ENCODE measurements at places on chromosomes 12 and 14.
A peak's percentile ranks its signal among the peaks of the same experiment; 100 is the strongest.

DNA sequence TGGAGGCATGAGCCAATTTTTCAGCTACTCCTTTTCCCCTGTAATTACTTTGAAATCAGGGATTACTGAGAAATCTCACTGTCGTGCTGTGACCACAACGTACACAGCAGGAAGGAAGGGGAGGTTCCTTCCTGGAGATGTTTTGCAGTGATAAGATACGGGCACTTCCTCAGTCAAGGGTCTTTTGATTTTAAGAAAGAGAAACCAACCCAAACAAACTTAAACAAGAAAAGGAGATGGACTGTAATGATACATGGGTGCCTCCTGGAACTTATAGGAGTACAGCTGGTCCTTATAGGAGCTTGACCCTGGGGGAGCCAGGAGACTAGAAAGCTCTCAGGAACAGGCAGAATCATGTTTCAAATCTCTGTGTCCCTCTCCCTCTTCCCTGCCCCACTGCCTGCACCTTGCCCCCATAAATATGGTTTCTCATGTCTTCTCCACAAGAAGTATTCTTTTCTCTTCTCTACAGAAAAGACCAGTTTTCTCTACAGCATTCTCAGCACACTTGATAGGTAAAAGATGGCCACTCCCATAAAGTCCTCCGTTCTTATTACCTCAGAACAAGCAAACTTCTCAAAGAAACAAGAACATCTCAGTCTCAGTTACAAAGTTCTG, 281.1 kb upstream of the AMIGO2 start:
- DNase-seq, result peak; percentile 29

DNA sequence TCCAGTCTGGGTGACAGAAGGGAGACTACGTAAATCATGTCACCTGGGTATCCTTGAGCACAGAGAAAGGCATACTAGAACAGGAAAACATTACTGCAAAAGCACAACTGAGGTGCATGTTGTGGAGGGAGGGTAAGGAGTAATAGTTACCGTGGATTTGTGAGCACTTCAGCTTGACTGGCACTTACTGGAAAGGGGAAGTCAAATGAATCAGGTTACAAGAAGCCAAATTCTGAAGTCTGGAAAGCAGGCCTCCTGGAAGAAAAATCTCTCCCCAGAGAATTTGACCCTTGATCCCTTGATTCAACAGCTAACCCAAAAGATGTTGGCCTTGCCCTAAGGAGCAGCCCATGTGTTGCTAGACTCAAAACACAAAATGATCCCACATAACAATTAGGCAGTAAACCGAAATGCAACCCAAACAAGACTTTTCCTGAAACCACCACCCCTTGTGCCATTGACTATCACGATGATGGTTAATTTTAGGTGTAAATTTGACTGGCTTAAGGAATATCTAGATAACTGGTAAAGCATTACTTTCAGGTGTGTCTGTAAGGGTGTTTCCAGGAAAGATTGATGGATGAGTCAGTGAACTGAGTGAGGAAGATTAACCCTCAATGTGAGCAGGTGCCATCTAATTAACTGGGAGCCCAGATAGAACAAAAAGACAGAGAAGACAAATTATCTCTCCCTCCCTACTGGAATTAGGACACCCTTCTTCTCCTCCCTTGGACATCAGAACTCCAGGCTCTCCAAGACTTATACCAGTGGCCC, 108.8 kb downstream of the SLC25A21 start:
- no peak for DNase-seq

DNA sequence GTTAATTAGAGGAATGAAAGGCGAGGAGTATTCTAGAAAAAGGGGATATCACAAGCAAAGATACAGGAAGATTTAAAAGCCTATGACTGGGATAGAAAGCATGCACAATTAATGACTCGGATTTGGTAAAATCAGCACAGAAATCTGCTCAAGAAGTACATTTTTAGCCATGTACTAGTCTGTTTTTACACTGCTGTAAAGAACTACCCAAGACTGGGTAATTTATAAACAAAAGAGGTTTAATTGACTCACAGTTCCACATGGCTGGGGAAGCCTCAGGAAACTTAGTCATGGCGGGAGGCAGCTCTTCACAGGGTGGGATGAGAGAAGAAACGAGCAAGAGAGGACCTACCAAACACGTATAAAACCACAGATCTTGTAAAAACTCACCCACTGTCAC, 716.3 kb upstream of the MDGA2 start:
- DNase-seq, result no peak

- DNase-seq, result no peak
Observed at GRCh38 chr14:97948841-97949240, 1151.7 kb downstream of the VRK1 start.

DNA sequence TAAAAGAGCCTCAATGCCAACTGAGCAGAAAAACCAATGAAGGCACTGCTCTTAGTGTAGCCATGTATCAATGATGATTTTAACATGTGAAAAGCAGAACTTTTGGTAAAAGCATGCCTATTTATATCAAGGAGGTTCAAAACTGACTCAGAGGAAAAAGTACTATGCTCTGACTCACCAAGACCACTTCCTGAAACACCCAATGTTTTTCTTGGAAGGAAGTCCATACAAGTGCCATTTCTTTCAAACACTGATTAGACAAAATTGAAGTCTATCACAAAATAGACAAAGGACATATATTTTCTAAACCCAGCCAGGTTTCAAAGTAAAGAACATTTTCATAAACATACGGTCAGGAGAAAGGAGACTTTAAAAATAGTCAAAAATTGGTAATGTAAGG, 88.6 kb downstream of the EPS8 start:
- peak; percentile 94 for DNase-seq

DNA sequence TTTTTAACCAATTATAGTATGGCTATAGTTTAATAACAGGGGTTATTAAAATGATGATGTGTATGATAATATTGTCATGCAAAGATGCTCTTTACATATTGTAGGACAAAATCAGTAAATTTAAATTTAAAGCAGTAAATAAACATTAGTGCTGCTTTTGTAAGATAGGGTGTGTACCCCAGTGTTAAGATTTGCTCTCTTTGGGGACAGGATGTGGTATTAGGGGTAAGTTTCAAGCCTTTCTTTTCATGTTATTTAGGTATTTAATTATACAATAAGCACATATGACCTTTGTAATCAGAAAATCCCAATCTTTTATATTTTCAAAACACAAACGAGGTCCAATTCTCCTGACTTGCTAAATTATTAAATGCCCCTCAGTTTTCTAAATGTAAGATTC, 39.7 kb upstream of the RPH3A start:
- no peak for DNase-seq

- DNase-seq, result no peak
Observed at GRCh38 chr14:101755591-101756324, 5.8 kb upstream of the PPP2R5C start.

DNA sequence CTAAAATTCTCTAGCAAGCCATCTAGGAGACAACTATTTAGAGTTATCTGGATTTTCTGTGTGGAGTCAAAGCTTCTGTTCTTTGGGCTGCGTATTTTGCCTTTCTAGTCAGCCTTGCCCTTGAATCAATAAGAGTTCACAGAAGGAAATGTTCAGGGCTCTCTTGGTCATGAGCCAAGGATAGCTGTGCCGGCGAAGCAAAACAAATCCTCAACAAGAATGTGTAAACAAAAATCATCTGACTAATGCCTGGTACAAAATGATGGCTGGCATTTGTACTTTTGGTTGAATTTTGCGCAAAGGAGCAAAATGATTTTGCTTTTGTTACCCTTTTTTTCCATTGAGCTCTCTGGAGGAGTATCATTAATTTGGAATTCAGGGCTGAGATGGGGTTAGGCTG, 171.1 kb downstream of the DACT1 start:
- DNase-seq, result peak; percentile 60

GRCh38 chr12:55970775-55971174, 3.1 kb upstream of the RAB5B start:
- peak; percentile 48 for DNase-seq

DNA sequence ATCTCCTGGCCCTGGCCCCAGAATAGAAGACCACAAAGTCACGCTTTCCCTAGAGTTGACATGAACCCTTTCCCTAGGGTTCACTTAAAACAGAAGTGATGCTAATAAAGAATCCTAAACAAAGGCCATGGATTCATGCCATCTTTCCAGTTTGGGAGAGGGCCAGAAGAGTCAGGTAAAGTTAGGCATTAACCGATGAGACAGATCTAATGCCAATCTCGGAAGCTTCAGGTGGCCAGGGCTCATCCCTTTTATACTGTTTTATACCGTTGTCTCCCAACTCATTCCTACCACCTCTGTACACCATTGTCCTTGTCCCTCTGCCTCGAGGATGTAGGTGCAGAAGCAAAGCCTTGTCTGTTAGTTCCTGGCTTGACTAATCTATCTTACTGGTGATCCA, 22.8 kb upstream of the ACTR10 start:
- no peak for DNase-seq

DNA sequence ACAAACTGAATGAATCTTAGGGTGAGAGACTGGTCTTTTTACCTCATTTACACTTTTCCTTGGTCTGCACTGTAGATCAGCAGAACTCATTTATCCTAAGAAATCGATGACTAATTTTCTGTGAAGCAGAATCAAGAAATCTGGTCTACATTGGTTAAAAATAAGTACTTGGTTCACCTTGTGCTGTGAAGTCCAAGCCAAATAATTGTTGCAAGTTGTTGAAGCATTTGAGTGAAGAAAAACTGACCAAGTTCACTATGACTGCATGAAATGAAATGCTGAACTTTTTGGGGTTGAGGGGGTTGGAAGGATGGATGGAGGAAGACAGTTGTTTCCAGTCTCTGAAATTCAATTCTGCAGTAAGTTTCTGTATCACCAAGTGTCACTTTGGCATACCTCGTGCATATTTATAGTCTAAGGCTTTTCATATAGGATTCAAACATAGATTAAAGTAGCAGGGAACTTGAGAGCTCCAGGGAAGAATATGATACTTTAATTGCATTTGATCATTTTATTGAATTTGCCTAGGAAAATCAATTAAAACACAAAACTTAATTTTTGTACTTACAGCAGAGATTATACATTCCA, 75.0 kb downstream of the FAR2 start:
- no peak for DNase-seq

GRCh38 chr14:38211255-38211735, 3.6 kb downstream of the SSTR1 start:
- peak; percentile 39 for DNase-seq

- DNase-seq, result no peak
Observed at GRCh38 chr12:57063991-57064685, 14.2 kb upstream of the MYO1A start.

GRCh38 chr12:85825746-85826145, 10.5 kb downstream of the RASSF9 start:
- no peak for DNase-seq

- no peak for DNase-seq
Observed at GRCh38 chr14:84643446-84643845, 886.5 kb upstream of the FLRT2 start.

GRCh38 chr14:76252471-76252870, 100.7 kb downstream of the GPATCH2L start:
- no peak for DNase-seq

DNA sequence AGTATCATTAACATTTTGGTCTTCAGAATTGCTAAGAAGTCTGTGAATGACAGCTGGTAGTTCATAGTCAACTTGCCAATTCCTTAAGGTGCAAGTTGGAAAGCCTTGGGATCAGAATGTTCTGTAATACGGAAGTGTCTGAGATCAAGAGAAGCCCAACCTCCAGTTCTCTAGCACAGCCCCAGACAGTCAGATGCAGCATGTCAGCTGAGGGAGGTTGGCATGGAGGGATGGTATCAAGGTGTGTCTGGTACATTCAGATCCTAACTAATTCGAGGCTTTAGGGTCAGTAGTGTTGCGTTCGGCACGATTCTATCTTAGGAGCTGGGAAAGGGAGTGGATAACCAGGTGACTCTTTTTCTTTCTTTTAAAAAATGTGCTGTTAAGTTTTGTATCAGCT, 38.3 kb downstream of the FNTB start:
- DNase-seq, result no peak

DNA sequence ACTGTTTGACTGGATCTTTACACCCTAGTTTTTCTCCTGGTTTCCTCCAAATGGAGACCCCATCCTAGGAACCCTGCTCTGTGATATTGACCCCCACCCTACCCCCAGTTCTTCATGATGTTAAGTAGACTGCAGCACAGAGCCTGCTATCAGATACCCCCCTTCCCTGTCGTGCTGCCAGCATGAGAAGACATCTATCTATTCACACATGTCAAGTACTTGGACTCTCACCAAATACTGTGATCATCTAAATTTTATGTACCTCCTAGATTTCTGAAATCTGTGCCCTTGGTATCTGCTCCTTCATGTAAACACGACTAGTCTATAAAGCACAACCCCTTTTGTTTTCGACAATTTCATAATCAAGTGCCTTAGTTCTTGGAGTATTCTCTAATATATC, 38.9 kb downstream of the FERMT2 start:
- no peak for DNase-seq

- DNase-seq, result no peak
Observed at GRCh38 chr14:51738754-51739153, 87.0 kb downstream of the FRMD6 start.

DNA sequence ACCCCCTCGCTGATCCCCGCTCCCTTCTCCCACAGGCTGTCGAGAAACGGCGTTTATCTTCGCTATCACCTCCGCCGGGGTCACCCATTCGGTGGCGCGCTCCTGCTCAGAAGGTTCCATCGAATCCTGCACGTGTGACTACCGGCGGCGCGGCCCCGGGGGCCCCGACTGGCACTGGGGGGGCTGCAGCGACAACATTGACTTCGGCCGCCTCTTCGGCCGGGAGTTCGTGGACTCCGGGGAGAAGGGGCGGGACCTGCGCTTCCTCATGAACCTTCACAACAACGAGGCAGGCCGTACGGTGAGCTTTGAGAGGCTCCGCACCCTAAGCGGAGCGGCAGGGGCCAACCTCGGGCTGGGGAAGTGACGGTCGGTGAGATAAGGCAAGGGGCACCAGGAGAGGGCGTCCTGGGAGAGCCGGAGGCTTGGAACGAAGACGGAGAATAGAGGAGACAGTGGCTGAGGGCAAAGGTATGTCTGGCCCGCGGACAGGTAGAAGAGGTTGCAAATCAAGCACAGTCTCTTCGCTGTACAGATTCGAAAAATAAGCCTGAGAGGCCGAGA, 2.3 kb downstream of the WNT1 start:
- no peak for DNase-seq

GRCh38 chr14:69439521-69440270, 41.2 kb downstream of the SLC39A9 start:
- DNase-seq, result peak; percentile 12

GRCh38 chr14:20830831-20831230, 28.2 kb upstream of the RNASE1 start:
- DNase-seq, result no peak

DNA sequence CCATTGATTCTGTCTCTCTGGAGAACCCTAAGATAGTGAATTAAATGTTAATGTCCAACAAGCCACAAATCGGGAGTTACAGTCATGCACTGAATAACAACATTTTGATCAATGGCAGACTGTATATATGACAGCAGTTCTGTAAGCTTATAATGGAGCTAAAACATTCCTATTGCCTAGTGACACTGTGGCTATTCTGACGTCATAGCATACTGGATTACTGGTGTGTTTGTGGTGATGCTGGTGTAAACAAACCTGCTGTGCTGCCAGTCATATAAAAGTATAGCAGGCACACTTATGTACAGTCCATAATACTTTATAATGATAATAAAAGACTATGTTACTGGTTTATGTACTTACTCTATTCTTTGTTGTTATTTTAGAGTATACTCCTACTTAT, 56.7 kb upstream of the BICD1 start:
- peak; percentile 19 for DNase-seq
